ENCODE measurements at places on chromosomes 3 and 15.

GRCh38 chr3:86029590-86029989, 961.4 kb downstream of the VGLL3 start:
- DNase-seq: no peak

DNA sequence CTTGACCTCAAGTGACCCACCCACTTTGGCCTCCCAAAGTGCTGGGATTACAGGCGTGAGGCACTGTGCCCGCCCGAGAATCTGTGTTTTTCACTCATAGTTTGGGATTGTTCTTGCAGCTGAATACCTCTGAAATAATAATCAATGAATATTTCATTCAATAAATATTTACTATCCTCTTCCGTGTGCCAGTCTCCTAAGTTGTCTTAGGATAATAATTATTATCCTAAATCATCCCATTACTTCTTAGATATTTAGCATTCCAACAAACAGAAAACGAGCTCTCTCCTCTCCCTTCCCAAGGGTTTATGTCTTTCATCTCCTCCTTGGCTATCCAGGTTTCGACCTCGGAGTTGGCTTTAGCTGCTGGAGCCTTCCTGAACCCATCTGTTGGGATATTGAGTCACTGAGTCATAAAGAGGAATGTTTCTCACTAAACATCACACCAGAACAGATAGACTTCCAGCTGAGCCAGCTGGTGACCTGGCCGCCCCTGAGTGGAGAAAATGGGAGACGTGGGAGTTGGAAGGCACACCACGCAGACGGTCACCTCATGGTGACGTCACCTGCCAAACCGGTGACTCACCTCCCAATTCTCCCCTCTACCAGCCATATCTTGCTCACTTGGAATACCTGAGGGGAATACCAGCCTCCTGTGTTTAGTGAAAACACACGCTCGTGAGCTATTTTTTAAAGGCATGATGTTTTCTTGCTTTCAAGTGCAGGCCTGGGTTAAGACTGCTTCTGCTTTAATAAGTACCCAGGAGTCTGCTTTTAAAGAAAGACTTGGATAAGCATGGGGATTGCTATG, 43.9 kb downstream of the BHLHE40 start:
- DNase-seq: no peak

- DNase-seq: no peak
Measured at GRCh38 chr3:127734754-127735473, 62.2 kb downstream of the ABTB1 start.

- no peak for DNase-seq
Measured at GRCh38 chr15:27768732-27769475, 330.2 kb downstream of the OCA2 start.

DNA sequence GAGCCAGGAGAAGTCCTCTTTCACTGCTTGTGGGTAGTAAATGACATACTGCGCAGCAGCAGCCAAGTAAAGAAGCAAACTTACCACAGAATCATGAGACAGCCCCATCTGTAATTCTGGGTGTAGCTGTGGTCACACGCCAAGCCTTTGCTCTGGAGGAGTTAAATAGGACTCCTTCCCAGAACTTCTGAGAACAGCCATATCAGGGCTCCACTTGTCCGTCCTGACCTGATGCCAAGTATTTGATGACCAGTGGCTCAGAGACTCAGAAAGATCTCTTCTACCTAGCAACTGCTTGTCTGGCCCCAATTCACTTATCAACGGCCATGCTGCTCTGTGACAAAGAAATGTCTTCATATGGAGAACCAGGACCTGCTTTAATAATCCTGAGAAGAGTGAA, 20.6 kb upstream of the GOLIM4 start:
- DNase-seq: no peak

DNA sequence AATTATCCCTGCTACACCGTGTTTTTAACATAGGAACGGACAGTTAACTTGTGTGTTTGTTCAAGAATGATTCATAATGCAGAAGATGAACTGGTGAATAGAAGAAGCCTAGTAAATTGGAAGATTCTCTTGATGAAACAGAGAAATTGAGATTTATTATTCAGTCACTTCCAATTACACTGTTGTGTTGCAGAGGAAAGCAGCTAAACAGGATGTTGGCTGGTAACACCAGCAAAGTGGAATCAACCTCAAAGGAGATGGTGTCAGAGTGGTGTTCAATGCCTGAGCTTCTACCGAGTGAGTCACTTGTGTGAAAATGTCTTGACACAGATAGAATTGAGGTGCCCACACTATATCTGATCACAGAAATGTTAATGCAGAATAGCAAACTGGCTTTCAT, 399.6 kb downstream of the LPP start:
- DNase-seq: peak; percentile 62

- DNase-seq: no peak
Measured at GRCh38 chr3:4320096-4320911, 17.1 kb downstream of the SETMAR start.

DNA sequence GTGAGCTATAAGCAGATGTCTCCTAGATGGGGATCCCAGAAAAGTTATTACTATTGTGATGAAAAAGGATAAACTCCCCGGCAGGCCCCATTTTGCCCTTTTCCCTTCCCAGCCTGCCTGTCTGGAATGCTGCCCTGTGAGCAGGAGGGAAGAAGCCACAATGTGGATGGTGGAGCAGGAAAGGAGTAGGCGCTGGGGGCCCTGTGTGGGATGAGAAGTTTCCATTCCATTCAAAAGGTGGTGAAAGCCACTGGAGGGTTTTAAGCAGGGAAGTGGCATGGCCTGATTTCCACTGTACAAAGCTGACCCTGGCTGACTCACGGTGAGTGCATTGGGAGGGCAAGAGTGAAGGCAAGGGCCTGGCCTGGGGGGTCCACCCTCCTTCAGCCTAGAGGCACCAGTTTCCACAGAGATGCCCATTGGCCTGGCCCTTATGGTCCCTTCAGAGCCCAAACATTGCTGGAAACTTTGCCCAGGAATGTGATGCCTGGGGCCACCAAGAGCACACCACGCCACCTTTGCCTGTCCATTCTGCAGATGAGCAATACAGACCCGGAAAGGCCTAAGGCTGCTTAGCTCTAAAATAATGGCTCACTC, 206.9 kb downstream of the RPLP1 start:
- no peak for DNase-seq

DNA sequence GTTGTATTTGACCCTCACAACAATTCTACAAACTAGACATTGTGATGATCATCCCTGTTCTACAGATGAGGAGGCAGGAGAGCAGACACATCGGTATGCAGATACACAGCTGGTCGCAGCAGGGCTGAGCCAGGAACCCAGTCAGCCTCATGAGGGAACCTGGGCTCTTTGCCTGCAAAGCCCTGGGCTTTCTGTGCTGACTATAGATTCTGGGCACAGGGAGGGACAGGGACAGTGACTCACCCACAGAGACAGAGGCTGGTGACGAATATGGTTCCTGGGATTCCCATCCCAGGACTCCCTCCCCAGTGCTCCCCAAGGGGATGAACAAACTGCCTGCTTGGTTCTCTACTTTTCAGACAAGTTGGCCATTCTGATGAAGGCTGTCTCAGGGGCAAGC, 3.8 kb upstream of the CAMP start:
- DNase-seq: no peak

- DNase-seq: no peak
Measured at GRCh38 chr3:120177151-120177550, 82.9 kb upstream of the GSK3B start.

DNA sequence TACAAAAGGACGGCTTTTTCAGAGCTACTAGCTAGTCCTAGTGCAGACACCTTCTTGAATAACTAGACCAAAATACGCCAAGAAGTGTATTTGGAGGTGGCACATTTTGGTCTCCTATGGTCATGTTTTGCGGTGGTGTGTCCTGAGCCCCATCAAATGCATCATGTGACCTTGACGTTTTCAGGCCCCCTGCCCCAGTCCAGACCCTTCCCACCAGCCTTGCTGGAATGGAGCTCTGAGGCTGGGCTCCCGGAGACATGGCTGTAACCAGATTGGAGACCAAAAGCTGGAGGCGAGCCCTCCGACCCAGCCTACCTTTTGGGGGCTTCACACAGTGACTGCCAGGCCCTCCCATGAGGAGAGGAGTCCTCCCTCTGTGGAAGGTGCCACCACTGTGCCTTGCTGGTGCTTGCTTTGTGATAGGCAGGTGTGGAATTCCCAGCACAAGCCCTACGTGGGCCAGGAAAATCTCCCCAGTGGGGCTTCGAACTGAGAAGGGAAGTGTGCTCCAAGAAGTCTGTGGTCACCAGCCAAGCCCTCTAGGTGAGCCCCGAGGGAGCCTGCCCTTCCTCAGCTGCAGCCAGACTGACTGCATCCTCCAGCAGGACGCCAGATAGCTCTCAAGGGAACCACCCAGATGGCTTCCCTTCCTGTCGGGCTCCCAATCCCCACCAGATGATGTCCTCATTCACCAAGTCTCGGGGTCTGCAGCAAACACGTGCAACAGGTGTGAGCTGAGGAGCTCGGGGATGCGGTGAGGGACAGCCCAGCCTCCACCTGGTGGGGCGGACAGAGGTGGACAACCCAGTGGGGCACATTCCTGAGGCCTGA, 126.2 kb downstream of the ASB7 start:
- DNase-seq: no peak

DNA sequence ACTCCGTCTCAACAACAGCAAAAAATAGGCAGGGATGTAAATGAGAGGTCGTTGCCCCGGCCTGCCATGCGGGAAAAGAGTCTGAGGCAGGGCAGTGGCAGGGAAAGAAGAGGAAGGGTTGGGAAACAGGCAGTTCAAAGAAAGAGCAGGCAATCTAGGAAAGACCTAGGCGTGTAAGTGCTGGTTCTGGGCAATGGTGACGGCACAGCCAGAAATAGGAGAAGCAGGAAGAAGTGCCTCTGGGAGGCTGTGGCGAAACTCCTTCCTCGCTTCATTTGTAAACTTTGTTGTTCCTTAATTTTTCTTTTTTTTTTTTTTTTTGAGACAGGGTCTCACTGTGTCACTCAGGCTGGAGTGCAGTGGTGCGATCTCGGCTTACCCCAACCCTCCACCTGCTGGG, 4.3 kb downstream of the SLC51A start:
- DNase-seq: no peak

DNA sequence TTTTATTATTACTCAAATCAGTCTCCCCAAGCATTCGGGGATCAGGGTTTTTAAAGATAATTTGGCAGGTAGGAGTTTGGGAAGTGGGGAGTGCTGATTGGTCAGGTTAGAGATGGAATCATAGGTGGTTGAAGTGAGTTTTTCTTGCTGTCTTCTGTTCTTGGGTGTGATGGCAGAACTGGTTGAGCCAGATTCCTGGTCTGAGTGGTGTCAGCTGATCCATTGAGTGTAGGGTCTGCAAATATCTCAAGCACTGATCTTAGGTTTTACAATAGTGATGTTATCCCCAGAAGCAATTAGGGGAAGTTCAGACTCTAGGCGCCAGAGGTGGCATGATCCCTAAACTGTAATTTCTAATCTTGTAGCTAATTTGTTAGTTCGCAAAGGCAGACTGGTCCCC, 20.6 kb upstream of the TRANK1 start:
- no peak for DNase-seq

DNA sequence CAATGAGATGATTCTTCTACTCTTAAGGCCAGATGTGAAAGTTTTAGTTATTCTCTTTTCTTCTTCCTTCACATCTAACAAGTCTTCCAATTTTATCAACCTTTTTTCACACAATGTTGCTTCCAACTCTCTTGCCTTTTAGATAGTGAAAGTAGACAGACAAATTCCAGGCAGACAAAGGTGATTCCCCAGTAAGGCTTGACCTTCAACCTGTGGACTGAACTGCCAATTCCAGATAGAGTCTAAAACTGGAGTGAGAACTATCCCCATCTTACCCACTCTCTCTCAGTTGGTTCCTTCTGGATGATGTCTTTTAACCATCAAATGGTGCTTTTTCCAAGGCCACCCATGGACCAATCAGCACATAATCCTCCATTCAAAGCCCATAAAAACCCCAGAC, 159.0 kb downstream of the NSUN3 start:
- DNase-seq: no peak

DNA sequence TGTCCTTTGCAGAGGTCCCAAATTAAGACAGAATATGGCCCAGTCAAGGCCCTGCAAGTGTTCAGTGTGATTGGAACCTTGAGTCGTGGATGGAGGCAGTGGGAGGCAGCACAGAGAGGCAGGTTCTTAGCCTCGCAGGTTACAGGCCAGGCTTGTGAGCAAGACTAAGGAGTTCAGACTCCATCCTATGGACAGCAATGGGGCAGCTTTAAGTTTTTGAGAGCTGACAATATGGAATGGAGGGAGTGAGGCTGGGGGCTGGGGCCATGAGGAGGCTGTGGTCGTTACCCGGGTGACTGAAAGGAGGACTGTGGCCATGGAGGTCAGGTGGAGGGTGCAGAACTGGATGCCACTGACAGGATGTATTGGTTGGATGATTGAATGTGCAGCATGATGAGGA, 74.1 kb upstream of the PRR23C start:
- DNase-seq: no peak

- DNase-seq: no peak
Measured at GRCh38 chr3:104554425-104554824, 812.3 kb upstream of the ALCAM start.

DNA sequence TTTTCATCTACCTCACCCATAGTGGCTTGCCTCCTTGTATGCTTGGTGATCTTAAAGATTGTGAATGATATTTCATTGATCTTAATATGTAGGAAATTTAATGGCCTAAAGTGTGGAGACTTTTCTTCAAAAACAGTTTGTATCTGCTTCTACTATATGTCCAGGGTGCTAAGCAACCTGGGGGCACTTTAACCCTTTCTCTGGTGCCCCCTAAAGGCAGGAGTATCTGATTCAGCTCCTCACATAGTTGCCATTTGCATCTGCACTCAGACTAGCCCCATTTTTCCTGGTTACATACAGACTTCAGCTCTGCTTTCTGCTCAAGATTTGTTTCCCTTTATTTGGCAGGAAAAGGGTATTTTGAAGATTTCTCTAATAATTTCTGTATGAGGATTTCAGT, 5.2 kb upstream of the PFN2 start:
- DNase-seq: no peak

DNA sequence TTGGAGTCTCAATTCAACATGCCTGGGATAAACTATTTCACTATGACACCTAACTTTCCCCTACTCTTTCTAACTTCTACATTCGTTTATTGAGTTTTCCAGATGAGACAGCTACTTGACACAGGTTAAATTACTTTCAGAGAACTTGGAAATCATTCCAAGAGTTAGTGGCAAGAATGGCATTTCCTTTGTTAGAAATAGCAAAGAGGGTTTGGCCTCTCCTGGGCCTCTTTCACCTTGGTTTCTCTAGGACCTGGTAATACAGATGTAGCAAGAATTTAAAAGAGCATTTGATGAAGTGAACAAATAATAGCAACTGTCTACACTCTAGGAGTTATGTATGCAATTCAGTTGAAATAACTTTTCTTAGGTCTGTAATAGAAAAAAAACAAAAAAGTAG, 748.9 kb downstream of the MECOM start:
- DNase-seq: no peak

- peak; percentile 27 for DNase-seq
Measured at GRCh38 chr3:66483409-66483906, 17.4 kb downstream of the LRIG1 start.

DNA sequence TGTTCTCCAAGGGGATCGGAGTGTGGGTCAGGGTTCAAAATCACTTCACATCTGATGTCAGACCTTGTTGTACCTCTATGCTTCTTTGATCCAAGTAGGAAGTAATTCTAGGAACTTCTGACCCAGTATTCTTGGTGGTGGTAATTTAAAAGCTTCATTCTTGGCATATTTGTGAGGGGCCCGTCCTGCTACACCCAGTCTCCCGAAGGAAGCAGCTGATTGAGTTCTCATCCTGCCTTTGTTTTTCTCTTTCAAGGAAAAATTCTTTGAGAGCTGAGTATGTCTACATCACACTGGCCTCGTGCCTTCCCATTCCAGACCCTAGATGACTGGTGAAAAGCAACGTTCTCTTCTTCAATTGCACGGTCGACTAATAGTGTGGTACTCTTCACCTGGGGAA, 234.4 kb upstream of the TPRG1 start:
- DNase-seq: no peak

GRCh38 chr15:51681303-51681963, at the start of gene SCG3:
Gene SCG3 (plus strand): TSS chr15:51681503. CDS start chr15:51681756, 253 bp downstream.
- peak; percentile 39 for DNase-seq

Data from CD4-positive, alpha-beta T cell treated with Interleukin-15 for 4 hours (primary cell).